ENCODE measurements at places on chromosomes 3 and 15.
A peak's percentile ranks its signal among the peaks of the same experiment; 100 is the strongest.

GRCh38 chr15:82882273-82882928 is 70.1 kb downstream of the HOMER2 start:
- no peak for DNase-seq

- DNase-seq = no peak
Observed at GRCh38 chr15:100332721-100333120, 9.1 kb downstream of the ADAMTS17 start.

DNA sequence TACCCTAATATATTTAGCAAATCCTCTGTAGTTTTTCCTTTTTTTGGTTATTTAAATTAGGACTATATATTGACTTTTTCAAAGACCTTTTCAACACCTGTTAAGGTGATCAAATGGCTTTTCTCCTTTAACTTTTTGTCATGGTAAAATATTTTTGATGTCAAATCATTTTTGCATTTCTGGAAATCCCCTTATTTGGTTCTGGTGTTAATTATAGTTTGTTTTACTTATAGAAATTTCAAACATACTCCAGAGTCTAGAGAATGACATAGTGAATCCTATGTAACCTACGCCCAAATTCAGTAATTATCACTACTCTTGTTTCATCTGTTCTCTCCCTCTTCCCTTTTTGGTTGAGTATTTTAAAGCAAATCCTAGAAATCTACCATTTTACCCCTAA is 121.3 kb upstream of the TBL1XR1 start:
- no peak for DNase-seq

- DNase-seq = no peak
Observed at GRCh38 chr15:75887178-75887577, 16.5 kb upstream of the FBXO22 start.

DNA sequence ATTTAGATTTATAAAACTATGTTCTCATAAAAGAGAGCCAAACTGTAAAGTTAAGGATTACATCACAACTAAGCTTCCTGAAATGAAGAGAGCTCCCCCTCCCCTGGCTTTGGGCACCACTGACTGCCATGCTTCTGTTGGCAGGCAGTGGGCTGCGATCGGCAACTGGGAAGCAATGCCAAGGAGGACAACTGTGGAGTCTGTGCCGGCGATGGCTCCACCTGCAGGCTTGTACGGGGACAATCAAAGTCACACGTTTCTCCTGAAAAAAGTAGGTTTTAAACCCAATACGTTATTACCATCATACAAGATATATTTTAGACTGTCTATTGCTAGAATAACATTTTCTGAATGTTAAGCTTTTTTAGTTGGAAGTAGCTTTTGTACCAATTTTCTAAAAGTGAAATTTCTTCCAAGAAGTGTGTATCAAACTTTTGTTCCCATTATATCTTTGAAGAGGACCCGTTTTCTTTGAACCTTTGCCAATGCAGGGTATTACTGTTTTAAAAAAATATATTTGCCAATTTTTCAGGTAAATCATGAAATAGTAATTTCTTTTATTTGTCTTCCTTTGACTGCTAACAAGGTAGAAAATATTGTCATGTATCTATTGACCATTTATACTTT is 184.1 kb downstream of the ADAMTSL3 start:
- no peak for DNase-seq

DNA sequence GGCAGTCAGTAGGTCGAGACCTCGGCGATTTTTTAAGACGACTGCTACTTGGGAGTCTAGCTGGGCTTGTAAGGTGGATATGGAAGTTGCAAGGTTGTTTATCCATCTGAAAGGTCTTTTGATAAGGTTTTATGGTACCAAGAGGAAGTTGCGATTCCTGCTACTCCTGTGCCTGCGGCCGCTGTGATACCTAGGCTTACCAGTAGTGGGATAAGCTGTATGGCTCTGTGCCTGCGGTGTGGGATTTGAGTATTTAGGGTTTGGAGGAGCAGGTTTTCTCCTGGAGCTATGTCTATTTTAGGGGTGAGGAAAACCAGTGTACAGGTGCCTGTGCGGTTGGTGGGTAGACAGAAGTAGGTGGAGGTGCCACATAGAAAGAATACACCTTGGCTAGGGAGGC is 1059.8 kb downstream of the SI start:
- no peak for DNase-seq

DNA sequence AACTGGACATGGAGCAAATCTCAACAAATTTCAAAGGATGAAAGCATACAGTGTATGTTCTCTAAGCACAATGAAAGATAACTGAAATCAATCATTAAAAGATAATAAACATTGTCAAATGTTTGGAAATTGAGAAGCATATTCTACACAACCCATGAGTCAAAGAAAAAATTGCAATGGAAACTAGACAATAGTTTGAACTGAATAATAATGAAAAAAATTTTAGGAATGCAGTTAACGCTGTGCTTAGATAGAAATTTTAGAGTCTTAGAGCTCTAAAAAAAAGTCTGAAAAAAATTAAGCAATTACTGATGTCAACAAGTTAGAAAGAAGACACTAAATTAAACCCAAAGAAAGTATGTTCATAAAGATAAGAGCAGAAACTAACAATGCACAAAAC is 15.5 kb downstream of the RABL3 start:
- no peak for DNase-seq

GRCh38 chr3:37954881-37955280 is 35.7 kb upstream of the VILL start:
- no peak for DNase-seq

GRCh38 chr3:48092270-48092669 is 76.1 kb upstream of the MAP4 start:
- DNase-seq = no peak

- no peak for DNase-seq
Observed at GRCh38 chr15:27993996-27994780, 104.9 kb downstream of the OCA2 start.

GRCh38 chr3:16866571-16866970 is 18.2 kb upstream of the PLCL2 start:
- DNase-seq = no peak

DNA sequence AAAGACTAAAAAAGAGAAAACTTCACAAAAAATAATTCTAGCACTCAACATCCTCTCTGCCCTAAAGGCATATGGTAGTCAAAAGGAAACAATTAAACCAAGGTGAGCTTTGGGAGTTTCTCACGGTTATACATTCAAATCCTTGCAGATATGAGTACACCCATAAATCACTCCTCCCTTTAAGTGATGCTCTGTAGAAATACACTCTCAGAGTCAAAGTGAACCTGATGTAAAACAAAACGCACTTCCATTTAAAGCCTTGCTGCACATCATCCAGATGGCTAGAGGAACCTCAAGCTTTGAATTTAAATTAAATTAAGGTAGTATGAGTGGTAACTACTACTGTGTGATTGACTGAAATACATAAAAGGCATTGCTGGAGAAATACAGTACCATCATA is 36.0 kb upstream of the AADAC start:
- no peak for DNase-seq

DNA sequence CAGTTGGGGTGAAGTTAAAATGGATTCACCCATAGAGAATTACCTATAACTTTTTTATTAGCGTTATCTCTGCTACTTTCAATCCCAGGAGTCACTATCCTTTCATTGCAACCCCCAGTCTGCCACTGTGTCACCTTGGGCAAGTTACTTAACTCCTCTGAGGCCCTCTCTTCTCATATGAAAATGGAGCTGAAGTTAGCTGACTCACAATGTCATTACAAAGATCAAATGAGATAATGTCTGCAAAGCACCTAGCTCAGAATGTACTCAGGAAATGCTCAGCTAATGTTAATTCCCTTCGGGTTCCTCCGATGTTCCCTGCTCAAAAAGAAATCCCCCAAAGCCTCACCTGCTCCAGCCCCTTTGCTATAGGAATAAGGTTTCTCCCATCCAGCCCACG is 50.0 kb downstream of the TRIM42 start:
- no peak for DNase-seq

- no peak for DNase-seq
Observed at GRCh38 chr15:60715859-60716258, 236.9 kb upstream of the ICE2 start.

- DNase-seq = no peak
Observed at GRCh38 chr15:72982714-72983113, 69.5 kb upstream of the NEO1 start.

GRCh38 chr3:156818890-156819289 is 7.3 kb upstream of the LEKR1 start:
- no peak for DNase-seq

- DNase-seq = no peak
Observed at GRCh38 chr3:8768364-8769087, 887 bp downstream of the OXTR start.

DNA sequence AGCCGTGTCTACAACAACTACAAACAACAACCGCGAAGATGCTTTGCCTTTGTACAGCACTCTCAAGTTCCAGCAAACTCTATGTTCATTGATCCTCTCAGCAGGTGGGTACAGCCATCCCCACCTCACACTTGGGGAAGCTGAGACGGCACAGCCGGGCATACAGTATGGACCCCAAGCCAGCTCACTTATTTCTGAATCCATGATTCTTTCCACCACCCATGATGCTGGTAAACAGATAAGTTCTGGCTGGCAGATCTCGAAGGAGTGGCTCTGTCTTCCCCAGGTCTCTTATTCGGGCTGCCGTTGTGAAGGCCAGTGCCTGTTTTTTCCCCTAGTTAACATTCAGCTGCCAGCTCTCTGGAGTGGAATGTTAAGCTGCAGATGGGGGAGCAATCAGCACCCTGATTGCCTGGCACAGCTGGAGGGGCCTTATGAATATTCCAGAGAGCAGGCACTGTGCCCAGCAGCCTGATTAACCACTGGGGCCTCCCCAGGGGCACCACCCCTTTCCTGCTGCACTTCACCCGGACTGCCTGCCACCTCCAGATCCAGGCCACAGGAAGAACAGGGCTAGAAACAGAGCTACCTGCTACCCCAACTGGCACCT is 73.2 kb downstream of the CORO2B start:
- DNase-seq = no peak

DNA sequence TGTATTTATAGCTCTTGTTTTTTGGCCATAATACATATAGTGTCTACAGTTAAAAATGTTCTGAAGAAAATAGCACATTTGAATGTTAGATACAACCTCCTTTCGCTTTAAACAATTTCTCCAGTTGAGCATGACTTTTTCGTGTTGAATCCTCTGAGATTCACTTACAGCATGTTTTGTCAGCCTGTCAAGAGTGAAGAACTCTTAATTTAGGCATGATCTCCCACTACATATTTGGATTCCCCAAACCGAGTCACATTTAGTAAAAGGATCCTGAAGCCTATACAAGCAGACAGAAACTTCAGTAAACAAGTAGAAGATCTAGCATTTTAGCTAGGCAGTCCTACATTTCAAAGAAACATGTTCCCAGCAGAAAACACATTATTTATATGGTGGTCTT is 796.6 kb downstream of the MCTP2 start:
- no peak for DNase-seq

DNA sequence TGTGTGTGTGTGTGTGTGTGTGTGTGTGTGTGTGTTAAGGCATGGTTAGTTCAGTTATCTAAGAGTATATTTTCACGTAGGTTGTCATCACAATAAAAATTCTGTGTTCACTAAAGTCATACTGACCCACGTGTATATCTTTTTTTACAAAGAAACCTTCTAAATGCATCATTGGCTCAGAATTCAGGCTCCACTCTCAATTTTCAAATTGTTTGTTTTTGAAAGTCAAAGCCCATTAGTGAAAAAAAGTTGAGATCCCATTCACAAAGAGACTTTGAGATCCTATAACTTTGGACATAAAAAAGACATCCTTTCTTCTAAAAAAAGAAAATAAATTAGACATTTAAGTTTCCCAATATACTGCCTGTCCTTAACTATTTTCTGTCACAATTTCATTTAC is 59.3 kb downstream of the GBE1 start:
- no peak for DNase-seq

GRCh38 chr3:114460459-114460858 is 166.6 kb downstream of the TIGIT start:
- no peak for DNase-seq

DNA sequence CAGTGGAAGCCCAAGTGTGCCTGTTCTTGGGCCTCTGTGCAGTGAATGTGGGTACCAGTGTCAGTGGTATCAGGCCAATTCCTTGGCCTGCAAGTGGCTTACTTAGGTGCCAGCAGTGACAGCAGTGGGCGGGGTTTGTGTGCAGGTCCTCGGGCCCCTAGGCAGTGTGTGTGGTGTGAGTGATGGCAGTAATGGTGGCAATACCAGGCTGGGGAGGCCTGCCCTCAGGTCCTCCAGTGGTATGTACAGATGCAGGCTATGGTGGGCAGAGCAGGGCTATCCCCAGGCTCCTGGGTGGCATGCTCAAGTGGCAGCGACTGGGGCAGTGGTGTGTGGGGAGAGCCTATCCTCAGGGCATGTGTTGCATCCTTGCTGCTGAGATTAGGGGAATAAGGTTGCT is 379.7 kb downstream of the SQOR start:
- DNase-seq = no peak

DNA sequence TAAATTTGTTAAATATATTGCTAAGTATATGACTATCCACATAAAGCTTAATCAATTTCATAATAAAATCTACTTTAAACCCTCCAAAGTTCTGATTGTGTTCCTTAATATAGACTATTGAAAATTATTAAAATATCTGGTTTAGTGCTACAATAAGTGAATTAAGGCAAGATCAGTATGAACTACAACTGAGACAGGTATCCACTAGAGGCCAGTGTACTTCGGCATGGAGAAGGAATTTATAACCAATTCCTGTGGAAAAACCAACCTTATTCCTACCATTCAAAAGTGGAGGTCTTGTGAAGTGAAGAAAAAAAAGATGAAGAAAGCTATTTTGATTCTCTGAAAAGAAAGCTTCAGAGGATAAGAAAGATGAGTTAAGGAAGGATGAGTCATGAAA is 237.7 kb downstream of the SUCLG2 start:
- no peak for DNase-seq

GRCh38 chr15:51183076-51183475 is 88.4 kb upstream of the TNFAIP8L3 start:
- DNase-seq = no peak

- no peak for DNase-seq
Observed at GRCh38 chr3:175940243-175940642, 1081.1 kb downstream of the NAALADL2 start.

- DNase-seq = no peak
Observed at GRCh38 chr15:100430411-100430810, 88.6 kb upstream of the ADAMTS17 start.

DNA sequence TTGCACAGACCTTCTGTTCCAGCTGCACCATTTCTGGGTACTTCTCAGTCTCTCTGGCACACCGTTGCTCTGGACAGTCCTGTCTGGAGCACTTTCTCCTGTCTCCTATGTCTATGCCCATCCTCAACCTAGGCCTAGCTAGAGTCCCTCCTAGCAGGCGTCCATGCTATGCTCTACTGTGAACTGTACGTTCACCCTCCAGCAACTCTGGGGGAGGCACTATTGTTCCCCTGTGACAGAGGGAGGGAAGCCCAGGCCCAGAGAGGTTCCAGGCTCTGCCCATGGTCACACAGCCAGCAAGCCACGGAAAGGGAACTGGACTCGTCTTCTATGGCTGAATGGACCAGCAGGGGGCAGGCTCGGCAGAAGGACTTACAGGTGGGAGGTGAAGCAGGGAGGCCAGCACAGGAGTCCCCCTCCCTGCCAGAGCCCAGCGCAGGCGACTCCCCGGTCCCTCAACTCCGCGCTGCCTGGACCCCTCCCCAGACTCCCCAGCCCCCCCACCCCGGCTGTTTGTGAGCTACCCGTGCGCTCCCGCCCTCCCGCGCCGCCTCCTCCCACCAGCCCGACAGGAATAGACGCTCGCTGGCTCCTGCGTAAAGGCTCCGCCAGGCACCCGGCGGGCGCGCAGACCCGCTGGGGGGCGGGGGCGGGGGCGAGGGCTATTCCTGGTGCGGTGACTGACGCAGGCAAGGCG is 1.7 kb upstream of the LINGO1 start:
- peak; percentile 9 for DNase-seq
